Activated T-cell treated with anti-CD3 and anti-CD28 coated beads for 48 hours (primary cell): ENCODE measurements at places on chromosomes 5 and 9.

- no peak for DNase-seq
These were observed 490 bp downstream of the ICE1 start for GRCh38 chr5:5422819-5423515.

DNA sequence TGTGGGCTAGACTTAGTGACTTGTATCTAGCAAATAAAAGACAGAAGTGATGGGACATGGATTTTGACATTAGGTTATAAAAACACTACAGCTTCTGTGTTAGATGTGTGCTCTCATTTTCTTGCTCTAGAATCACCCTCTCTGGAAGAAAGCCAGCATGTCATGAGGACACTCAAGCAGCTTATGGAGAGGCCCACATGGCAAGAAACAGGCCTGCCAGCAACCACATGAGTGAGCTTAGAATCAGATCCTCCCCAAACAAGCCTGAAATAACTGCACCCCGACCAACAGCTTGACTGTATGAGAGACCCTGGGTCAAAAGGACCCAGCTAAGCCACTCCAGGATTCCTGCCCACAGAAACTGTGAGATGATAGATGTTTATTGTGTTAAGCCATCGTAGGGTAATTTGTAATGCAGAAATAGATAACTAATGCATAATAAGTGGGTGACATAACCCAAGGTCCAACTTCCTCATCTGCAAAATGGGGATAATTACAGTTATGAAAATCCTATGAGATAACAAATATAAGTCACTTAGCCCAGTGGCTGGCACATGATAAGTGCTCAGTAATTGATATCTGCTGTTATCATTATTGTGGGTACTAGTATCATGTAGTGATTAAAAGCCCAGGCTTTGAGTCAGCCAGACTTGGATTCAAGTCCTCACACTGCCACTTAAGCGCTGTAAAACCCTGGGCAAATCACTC lies 86.5 kb downstream of the KLHL3 start:
- DNase-seq = no peak

DNA sequence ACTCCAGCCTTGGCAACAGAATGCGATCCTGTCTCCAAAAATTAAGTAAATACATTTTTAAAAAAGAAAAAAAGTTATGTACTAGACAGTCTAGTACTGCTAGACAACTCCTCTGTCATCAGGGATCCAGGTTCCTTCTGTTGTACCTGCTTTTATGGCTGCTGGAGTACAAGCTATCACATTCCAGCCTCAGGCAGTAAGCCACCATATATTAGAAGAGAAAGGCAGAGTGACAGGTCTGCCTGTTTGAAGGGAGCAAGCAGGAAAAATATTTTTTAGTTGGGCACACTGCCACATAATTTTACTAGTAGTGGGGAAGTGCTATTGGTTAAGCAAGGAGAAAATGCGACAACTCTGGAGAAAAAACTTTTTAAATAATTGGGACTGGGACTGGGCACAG lies 10.9 kb downstream of the RPS6 start:
- no peak for DNase-seq

- no peak for DNase-seq
These were observed 19.6 kb downstream of the TCERG1 start for GRCh38 chr5:146466521-146467349.

GRCh38 chr5:134463176-134463720 lies 51.6 kb upstream of the CDKN2AIPNL start:
- DNase-seq = no peak

GRCh38 chr5:155052532-155052931 lies 39.0 kb downstream of the KIF4B start:
- DNase-seq = no peak

DNA sequence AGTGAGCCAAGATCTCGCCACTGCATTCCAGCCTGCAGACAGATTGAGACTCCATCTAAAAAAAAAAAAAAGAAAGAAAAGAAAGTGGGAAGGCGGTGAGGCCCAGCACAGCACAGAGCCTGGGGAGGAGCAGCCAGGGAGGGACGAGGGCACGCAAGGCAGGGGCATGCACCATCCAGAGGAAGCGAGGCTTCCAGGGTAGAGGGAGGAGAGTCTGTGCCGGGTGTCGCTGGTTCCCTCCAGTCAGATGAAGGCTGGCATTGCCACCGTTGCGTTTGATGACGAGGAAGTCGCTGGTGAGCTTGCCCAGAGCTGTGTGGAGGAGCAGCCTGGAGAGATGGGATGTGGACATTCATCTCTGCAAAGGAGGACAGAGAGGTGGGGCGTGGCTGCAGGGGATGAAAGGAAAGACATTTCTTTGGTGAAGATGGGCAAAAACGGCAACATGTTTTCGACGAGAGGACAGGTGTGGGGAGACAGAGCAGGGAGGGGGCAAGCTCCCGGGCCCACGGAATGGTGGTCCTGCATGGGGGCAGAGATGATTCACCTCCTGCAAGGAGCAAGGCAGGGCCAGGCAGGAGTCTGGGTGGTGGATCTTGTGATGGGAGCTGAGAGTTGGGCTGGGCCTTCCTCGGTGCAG lies 18.6 kb upstream of the OLFM1 start:
- DNase-seq = no peak

GRCh38 chr5:96113170-96113939 lies 151.7 kb upstream of the ELL2 start:
- no peak for DNase-seq

DNA sequence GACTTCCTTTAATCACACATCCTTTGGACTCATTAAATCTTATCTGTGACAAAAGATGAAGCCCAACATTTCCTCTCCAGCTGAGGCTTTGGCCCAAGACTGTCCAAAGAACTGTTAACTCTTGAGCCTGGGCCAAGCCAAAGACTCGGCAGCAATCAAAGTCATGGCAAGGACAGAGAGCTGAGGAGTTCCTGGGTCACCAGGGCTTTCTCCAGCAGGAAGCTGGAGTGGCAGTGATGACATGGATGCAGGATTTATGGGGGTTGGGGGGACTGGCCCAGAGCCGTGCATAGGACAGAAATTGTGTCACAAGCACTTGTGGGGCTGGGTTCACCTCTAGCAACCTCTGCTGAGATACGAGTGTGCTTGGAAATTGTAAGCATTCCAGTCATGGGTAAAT lies 440.3 kb downstream of the PLK2 start:
- DNase-seq = no peak

DNA sequence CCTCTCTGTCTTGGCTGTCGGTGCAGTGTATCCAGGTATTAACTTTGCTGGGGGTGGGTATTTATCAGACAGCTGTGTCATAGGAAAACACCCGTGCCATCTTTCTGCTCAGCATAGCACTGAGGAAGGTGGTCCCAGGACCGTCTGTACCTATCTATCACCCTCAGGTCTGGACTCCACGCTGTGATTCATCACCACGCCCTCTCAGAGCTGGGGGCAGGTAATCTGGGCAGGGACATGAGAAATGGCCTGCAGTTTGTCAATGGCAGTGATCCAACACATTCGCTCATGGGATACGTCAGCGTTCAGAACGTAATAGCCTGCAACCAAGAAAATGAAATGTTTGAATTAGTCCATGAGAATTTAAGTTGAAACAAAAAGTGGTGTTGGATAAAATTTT lies 151.6 kb upstream of the MAP1B start:
- DNase-seq = no peak

DNA sequence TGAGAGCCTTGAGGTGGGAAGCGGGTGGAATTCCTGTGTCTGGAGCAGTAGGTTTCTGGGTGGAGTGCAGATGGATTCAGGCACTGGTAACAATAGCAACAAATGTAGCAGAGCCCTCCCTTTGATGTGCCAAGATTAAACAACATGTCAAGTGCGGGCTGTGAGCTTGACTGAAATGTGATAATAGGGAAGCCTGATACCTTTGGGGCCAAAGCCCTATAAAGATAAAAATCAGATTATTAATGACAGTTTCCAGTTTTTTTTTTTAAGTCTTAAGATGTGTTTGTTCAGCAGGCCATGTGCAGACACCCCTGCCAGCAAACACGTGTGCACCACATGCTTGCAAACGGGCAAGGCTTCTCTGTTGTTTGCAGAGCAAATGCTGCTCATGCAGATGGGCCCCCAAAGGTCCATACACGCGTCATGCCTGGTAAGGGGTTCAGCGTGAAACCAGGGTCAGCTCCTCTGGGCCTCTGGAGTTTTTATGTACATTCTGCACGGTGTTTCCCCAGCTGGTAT lies 193.2 kb downstream of the GADD45G start:
- DNase-seq = no peak

DNA sequence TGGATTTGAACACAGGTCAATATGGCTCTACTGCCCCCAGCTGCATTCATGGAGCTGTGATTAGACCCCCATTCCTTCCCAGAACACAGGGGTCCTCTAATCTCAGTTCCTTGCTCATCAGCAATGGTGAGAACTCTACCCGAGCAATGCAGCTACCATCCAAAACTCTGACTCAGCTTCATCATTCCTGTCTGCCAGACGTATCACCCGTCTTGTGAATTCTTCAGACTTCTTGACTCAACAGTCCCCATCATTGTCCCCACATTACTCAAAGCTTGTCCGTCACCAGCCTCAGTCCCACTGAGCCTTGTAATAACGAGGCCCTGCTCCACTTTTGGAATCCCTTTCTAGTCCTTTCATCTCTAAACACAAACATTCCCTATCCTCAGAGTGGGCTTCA lies 36.3 kb upstream of the STX17 start:
- no peak for DNase-seq

DNA sequence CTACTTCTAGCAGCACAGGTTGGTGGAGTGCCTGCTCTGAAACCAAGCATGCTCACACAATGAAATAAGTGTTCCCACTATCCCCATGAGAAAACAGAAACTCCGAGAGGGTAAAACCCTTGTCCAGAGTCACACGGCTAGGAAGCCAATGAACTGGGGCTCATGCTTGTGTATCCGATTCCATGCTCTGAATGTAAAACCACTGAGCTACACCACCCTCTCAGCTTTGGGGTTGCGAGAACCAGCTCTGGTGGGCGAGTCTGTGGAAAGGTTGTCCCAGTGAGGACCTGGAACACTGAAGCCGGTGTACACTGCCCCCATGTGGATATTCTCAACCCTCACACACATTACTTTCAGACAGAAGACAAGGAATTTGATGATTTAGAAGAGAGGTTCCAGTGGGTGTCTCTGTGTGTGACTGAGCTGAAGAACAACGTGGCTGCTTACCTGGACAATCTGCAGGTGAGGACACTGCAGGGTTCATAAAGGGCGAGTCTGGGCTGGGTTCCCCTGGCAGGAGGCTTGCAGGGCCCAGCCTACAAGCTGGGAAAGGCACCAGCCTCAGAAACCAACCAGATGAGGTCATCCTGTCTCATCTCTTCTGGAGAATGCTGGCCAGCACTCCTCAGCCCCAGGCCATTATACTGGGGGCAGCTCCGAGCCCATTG lies 37.4 kb downstream of the ARHGEF37 start:
- DNase-seq = no peak
